ENCODE measurements at places on chromosomes 5 and 9.

DNA sequence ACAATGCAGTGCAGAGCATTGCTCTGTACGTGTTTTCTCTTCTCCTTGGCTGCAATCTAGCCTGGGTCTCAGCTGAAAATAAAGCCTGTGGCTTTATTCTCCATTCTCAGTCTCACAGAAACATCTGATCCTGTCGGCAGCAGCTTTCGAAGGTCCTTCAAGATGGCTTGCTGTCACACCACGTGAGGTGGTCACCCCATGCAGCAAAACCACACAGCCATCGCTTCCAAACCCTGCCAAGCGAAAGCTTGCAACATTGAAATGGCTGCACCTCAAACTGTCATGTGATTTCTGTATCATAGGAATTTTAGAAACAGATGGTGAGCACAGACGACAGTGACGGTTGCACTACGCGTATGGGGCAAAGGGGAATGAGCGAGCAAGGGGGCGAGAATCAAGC, 98.5 kb upstream of the SMARCA2 start:
- DNase-seq, result no peak

- peak; percentile 8 for DNase-seq
Observed at GRCh38 chr5:95403996-95404395, 12.8 kb downstream of the FAM81B start.

DNA sequence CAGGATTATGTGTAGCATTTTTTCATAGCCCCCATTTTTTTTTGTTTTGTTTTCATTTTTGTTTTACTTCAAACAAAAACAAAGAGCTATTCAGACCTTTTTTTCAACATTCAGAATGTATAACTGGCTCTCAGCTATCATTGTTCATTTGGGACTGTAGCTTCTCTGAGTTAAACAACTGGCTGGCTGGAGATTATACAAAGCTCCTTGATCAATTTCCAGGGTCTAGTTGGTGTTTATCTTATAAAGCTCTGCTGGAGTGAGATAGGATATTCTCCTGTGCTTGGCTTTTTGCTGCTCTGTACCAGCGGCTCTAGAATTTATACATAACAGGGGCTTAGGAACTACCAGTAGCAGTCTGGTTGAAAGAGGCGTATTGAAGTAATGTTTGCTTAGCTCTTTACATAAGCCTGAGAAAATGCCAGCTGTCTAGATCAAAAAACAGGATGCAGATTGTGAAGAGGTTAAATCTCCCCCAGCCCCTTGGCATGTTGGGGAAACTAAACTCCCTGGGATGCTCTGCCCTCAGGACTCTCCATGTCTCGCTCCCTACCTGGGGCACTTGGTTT, 15.2 kb downstream of the GARNL3 start:
- no peak for DNase-seq

DNA sequence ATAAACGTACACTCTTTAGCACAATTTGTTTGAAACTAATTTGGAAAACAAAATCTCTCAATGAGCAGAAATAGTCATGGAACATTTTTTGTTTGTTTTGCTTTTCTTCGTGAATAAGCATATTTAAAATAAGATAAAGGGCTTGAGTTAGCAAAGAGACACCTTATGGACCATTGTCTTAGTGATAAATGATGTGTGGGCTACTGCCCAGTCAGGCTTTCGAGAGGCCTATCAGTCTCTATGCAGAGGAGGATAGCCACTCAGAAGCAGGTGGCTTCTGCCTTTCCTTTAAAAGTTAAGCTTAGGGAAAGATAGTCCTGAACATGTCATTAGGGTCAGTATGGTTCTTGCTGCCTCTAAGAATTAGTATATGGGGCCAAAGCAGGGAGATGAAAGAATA, 2.1 kb upstream of the ARL15 start:
- no peak for DNase-seq

DNA sequence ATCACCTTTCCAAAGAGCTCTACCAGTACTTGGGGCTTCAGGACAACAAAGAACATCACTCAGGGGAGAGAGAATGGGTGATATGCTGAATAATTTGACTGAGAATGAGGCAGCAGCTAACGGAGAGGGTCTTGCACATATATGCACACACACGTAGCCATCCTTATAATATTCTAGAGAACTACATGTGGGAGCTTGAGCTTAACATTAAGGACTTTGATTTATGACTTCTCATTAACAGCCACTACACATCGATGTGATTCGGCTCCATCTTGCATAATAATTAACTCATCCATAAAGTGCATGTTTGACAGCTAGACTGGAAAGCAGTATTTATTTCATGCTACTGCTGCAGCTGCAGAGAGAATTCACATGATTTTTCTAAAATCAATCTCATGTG, 163.4 kb downstream of the RAB3C start:
- DNase-seq, result no peak

DNA sequence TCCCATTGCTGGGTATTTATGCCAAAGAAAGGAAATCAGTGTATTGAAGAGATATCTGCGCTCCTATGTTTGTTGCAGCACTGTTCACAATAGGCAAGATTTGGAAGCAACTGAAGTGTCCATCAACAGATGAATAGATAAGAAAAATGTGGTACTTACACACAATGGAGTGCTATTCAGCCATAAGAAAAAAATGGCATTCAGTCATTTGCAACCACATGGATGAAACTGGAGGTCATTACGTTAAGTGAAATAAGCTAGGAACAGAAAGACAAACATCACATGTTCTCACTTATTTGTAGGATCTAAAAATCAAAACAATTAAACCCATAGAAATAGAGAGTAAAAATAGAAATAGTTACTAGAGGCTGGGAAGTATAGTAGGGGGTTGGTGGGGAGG, 1133.1 kb upstream of the ACO1 start:
- no peak for DNase-seq

DNA sequence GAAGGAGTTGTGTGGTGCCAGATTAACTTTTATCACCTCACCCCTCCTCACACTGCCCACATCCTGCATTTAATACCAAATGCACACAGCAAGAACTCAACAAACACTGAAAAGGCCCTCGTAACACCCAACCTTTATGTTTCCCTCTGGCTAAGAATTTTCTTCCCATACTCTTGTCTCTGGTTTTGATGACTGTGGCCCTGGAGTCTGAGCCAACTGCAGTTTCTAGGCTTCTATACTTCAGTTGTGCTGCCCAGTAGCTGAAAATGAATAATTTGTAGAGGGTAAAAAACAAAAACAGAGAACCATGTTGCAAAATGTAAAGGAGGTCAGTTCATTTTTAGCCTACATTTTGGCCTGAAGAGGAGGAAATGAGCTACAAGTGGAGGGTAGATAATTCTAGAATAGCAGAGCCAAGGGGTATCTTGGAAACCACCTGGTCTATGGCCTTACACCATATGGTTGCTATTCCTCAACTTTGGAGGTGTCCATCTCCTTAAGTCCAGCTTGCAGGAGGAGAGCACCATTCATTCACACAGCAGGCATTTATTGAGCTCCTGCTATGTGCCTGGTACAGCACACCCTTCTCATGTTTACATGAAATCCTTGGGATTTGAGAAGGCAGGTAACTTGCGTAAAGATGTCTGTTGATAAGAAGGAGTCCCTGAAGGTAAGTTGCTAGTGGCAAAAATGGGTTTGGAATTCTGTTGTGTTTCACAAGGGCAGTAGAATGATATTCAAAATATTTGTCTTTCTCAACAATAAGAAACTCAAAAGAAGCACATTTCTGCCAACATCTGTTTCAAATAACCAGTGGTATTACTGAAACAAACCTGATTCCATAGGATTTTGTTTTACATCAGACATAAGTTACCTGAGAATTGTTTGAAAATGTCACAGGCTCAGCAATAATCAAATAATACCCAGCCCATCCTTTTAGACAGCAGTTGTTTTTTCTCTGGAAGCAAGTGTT, 83.8 kb upstream of the TNFAIP8 start:
- no peak for DNase-seq

DNA sequence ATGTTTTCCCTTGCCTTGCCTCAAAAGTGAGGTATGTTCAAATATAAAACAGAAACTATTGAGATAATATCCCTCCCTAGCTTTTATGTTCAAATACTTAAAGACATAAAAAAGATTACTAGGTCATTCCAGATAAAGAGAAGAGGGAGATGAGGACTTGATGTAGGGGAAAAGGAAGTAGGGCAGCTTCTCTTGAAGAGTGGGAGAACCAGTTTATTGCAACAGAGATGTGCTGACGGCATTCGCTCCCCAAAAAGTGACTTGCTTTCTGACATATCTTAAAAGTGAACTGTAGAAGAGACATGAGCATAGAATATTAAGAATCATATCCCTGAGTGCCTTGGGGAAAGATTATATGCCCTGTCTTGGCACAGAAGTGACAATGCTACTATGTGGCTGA, 330.2 kb upstream of the NREP start:
- no peak for DNase-seq

DNA sequence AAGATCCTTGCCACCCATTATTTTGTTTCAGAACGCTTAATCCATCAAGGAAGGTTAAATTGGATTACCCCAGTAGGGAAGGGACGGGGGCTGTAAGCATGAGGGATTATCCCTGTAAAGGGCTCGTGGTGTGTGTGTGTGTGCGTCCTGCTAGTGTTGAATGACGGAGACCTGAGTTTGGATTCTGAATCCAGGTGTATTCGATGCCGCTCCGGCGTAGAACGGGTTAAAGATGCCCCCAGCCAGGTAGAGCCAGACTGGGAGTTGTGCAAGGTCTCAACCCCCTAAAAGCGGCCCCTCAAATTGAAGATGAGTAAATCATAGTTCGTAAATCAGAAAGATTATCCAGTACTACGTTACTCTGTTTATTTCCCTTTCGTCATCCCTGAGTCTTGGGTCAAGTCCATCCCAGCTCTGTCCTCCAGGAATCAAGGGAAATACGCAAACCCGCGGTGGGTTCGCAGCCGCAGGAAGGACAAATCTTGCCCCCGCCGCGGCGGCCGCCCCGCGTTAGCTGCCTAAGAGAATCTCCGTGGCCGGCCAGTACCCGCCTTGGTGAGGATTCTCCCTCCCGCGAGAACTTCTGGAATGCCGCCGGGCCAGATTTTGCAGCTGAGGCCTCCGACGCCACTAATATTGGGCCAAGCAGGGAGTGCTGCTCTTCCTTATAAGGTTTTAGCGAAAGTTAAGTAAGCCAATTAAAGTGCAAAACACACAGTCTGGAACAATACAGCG, 586 bp upstream of the MTAP start:
- peak; percentile 63 for DNase-seq

GRCh38 chr5:97623441-97623840, 440.4 kb upstream of the RIOK2 start:
- no peak for DNase-seq

GRCh38 chr5:151058891-151059489, 21.8 kb downstream of the TNIP1 start:
- no peak for DNase-seq

DNA sequence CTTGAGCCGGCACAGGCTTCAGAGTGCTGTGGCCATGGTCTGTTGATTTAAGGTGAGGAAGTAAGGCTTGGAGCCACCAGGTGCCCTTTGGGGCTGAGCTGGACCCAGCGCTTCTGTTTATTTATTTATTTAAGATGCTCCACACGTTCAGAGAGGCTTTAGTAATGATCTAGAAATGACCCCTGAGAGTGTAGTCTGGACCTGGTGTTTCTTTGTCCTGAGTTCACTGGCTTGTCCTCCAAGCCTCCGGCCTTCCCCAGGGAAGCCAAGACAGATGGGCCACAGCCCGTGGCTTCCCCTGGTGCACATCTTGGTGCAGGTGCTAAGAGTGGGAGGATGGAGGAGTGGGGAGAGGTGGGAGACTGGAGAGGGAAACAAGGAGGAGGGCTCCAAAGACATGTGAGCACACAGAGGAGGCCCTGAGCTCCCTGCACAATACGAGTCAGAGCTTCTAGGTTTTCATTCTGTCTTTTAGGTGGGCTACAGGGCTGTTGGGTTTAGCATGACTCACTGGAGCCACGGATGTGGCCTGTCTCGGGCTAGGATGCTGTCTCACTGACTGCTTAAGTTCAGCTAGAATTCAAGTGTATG, 56.9 kb downstream of the AHRR start:
- no peak for DNase-seq

DNA sequence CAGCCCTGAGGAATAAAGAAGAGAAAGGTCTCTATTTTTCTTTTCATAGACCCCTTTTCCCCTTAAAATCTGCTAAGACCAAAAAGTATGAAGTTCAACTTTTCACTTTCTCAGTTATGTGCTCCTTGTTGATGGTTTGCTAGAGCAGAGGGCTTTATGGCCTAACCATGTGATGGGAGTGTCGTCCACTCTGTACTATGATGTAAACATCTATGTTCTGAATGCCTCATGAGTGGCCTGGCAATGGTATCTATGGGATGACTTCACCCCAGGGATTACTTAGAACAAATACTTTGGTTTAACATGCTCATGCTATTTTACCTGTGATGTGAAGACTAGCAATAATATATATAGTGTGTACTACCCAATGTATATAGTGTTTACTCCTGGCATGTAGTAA, 43.7 kb upstream of the MIER3 start:
- DNase-seq, result no peak

- no peak for DNase-seq
Observed at GRCh38 chr5:55575815-55576583, 41.2 kb upstream of the PLPP1 start.

GRCh38 chr5:113682497-113683136, 169.1 kb downstream of the YTHDC2 start:
- DNase-seq, result no peak

DNA sequence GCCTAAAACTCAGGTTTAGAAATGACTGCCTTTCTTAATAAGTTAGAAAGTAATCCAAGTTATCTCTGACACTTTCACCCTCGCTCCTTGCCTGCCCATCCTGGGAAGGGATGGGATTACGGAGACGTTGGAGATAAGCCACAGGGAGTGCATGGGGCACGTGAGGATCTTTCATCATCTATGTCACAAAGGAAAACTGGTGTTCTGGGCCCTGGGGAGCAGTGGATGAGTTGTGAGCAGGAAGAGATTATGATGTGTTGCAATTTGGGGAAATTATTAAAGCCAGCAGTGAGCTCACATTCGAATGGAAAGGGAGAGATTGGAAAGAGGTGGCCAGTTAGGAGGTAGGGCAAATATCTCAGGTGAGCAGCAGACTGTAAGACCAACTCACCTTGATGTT, 12.8 kb downstream of the AFAP1L1 start:
- no peak for DNase-seq

DNA sequence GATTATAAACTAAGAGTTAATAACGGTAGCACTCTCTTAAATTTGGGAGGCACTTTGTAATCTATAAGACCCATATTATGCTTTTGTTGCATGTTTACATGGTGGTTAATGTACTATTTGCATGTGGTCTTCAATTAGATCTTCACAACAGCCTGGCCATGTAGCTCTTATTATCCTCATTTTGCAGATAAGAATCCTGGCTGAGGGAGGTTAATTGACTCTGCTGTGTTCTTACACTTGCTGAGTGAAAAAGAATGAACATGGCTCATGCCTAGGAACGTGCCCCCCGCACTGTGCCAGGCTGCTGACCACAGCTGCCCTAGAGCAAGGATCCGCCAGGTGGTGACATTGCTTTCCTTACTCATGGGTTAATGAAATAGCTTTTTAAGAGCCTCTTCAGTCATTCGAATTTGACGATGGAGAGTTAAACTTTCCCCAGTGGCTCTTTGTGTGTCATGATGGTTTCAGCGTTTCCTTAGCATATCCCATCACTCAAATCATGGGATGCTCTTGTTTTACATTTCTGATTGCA, 97.9 kb downstream of the CDH6 start:
- no peak for DNase-seq

GRCh38 chr5:32123058-32123805, 50.9 kb downstream of the GOLPH3 start:
- no peak for DNase-seq

Data from hepatic stellate cell (primary cell).